ENCODE measurements at places on chromosomes 5 and 9. TPM values are rescaled to one million over a fixed set of nuclear protein-coding genes. Genes with fewer than 3 reads are reported as not detected.
A peak's percentile ranks its signal among the peaks of the same experiment; 100 is the strongest.

- no peak for DNase-seq
Measured at GRCh38 chr5:98564836-98565235, 208.6 kb upstream of the RGMB start.

FAM170A gene
- not detected for total RNA-seq

- peak; percentile 58 for DNase-seq
Measured at GRCh38 chr5:56951126-56951945, 587 bp downstream of the MIER3 start.

INSYN2B gene
- not detected for total RNA-seq

Measured in OCI-LY7 (cell line).